Regular cardiac myocyte (primary cell): ENCODE measurements at places on chromosomes 6 and 20. TPM values are rescaled to one million over a fixed set of nuclear protein-coding genes. Genes with fewer than 3 reads are reported as not detected.

The BPIFA1 gene
- total RNA-seq = not detected in 2 replicates

The NFATC2 gene
- total RNA-seq = under 0.01 and 0.19 TPM in 2 replicates

The KCNK5 gene
- not detected in 2 replicates for total RNA-seq

The ADGRF5 gene
- 43.1 TPM in 2 replicates for total RNA-seq

The MUC22 gene
- total RNA-seq = not detected in 2 replicates

The PSORS1C2 gene
- total RNA-seq = not detected in 2 replicates
